ENCODE measurements at places on chromosomes 6 and 20.
A peak's percentile ranks its signal among the peaks of the same experiment; 100 is the strongest.

DNA sequence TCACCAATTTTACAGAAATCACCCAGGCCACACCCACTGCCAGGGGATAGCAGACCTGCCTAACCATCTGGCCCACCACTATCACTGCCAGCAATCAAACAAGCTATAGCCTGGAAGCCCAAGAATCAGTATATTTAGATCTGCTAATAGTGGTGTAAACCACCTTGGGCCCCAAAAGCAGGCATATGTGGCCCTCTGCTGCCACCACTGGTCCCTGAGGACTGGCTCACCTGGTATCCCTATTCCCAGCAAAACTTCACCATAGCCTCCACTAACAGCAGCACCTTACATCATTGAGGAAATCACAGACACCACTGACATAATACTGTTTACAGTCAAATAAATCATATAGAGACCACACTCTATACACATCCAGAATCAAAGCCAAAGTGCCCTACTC lies 880.4 kb upstream of the MAN1A1 start:
- DNase-seq: no peak

- DNase-seq: no peak
Measured at GRCh38 chr6:163504984-163505640, 90.6 kb downstream of the QKI start.

DNA sequence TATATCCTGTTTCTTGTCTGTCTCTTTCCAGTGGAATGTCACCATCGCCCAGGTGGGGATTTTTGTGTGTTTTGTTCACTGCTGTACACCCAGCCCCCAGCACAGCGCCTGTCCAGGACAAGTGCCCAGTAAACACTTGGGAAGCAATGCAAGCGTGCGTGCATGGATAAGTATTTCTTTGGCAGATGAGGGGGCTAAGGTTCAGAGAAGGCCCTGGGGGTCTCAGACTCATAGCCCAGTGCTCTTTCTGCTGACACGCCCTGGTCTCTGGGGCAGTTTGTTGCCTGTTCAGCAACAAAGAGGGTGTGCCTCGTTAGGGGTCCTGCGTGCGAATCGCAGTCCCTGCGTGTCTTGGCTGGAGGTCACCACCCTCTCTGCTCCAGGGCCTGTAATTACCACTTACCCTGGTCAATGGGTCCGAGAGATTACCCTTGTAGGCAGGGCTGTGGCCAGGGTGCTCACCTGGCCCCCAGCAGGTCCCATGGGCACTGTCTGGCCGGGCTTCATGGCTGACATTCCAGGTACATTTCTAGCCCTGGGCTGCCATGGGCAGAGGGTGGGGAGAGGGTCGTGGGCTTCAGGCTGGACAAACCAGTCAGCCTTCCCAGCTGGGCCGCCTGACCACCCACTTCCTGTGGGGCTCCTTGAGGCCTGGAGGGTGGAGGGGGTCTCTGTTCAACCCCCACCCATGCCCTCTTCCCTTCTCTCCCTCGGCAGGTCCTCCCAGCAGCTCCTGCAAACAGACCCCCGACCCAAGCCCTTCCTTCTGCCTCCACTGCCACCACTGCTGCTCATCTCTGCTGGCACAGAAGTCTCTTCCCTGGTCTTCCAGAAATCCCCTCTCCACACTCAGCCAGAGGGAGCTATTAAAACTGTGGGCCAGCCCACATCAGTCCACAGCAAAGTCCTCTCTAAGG lies 87.1 kb downstream of the CEBPB start:
- no peak for DNase-seq

- DNase-seq: no peak
Measured at GRCh38 chr6:90413867-90414266, 117.2 kb upstream of the BACH2 start.

DNA sequence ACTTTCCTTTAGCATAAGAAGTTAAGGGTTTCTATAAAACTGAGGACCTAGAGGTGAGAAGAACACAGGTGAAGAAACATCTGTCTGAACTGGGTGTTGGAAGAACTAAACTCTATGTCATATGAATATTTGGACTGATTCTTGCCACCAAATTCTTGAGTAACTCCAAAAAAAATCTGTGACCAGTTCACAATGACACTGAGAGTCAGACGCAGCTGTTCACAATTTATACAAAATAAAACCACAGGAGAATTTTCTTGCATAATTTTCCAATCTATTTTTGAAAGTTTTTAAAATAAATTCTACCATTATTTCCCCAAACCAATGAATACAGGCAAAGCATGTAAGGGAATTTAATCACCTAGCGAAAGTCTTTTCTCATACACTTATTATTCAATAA lies 148.1 kb upstream of the TCF21 start:
- no peak for DNase-seq

GRCh38 chr6:6891949-6892461 lies 215.8 kb upstream of the RREB1 start:
- no peak for DNase-seq

DNA sequence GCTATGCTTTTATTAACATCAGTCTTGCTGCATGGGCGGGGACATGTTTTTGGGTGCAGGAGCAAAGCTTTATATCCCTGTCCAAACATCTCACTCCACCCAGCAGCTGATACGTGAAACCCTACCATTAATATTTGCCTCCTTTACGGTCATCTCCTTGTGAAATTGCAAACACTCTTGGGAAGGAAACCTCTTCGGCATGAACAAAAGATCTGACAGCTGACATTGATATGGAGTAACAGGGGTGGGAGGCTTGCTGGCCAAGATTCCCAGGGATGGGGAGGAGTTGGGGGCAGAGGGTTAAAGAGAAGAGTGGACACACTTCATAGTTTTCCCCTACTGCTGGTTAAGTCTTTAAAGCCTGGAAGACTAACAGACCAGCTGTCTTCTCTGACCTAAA lies 22.2 kb upstream of the VEGFA start:
- DNase-seq: no peak

DNA sequence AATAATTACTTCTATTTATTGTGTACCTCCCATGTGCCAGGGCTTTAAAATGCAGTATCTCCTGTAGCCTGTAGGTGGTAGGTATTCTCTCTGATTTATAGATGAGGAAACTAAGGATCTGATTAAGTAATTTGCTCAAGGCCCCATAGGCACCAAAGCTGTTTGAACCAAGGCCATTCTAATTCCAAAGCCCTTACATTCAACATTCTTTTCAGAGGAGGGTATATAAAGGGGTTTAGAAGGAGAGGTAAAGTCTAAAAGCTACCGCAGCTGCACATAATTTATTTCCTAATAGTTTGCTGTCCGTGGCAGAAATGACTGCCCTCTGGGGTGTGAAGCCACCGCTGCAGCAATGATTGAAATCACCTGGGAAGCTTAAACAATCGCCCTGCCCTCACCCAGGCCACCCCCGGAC lies 95.0 kb upstream of the FAM8A1 start:
- no peak for DNase-seq

DNA sequence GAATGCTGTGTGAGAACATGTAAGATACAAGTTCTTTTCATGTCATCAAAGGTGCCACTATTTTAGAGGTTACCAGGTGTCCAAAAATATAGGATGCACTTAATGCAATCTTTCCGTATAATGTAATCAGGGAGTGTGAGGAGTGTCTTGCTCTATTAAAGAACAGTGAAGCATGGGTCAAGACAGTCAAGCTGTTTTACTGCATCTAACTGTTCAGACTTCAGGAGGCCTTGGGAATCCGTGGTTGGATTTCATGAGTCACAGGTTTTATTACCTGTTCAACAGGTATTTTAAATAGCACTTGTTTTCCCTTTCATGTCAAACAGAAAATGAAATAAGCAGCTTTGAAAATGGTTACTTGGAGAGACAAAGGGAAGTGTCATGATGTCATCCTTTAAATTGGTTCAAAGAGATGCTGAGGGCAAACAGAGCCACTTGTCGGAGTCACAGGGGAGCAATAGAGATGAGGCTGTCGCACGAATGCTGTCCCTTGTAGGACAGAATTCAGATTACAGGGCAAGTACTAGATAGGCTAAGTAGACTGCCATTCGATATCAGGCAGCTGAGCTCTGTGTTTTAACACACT lies 621.5 kb downstream of the QKI start:
- no peak for DNase-seq

DNA sequence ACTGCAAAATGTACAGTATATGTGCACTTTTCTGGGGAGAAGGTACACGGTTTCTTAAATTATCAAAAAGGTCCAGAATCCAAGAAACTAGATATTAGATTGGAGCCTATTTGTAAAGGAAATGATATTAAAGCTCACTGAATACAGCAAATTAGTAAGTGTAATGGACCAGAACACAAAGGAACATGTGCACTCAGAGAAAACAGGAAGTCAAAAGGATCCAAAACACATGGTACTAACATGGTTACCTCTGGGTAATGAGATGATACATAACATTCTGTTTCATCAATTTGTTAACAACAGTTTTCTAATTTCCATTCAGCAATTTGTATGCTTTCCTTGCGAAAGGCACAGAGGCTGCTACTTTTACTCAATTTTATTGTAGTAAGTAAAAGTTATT lies 18.7 kb downstream of the ZNF322 start:
- no peak for DNase-seq

DNA sequence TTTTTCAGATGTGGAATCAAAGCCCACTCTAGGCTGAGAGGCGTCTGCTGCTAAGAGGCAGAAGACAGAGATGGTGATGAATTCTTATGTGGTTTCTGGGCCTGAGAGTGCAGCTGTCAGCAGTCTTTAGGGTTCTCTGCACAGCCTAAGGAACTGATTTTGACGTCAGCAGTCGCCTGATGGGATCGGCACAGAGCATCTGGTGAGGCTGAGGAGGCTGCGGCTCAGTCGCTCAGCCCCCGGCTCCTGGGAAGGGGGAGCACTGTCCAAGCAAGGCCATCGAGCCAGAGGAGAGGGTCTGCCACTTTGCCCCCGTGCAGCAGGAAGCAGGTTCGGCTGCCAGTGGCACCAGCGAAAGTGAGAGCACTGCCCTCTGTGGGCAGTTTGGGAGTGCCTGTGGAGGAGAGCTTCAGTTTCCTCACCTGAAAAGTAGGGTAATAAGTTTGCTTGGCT lies 92.5 kb downstream of the TCP11 start:
- peak; percentile 35 for DNase-seq

DNA sequence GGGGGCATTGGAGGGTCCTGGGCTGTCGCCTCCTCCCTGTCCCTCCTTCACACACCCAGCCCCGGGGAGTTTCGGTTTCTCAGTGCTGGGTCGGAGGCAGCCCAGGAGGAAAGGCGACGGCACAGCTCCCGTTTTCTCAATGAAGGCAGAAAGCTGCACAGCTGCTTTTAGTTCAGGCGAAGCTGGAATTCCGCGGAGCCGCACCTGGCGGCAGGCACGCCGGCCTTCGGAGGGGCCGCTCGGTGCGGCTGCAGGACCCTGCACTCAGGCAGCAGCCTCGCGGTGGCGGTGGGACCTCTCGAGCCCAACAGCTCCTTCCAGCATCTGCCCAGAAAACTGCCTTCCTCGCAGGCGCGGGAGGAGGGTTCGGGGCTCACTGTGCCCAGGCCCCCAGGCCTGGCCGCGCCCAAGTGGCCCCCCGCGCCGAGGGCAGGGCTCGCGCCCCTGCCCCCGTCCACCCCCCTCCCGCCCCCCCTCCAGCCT lies 4.6 kb downstream of the FOXQ1 start:
- DNase-seq: no peak

DNA sequence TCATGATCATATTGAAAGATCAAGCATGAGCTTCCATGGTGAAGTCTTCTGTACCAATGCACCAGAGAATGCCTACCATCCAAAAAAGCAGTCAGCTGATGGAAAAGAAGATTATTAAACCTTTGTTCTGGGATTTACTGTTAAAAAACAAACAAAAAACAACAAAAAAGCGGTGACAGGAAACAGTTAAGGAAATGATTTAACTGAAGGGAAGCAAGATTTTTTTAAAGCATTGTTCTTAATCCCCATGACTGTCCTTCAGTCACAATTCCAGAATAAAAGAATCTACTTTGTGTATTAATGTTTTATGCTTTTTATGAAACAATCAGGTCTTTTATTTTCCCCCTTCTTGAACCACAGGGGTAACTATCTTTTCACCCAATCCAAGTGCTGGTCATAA lies 23.9 kb downstream of the FAM162B start:
- DNase-seq: no peak

- DNase-seq: no peak
Measured at GRCh38 chr20:54611708-54612412, 136.5 kb downstream of the DOK5 start.

GRCh38 chr6:118668761-118669385 lies 17.5 kb upstream of the CEP85L start:
- no peak for DNase-seq

GRCh38 chr6:41780551-41781365 lies at the start of gene PRICKLE4:
PRICKLE4 (plus strand) TSS chr6:41780782; CDS start chr6:41783474, 2,692 bp downstream.
- DNase-seq: peak; percentile 44

DNA sequence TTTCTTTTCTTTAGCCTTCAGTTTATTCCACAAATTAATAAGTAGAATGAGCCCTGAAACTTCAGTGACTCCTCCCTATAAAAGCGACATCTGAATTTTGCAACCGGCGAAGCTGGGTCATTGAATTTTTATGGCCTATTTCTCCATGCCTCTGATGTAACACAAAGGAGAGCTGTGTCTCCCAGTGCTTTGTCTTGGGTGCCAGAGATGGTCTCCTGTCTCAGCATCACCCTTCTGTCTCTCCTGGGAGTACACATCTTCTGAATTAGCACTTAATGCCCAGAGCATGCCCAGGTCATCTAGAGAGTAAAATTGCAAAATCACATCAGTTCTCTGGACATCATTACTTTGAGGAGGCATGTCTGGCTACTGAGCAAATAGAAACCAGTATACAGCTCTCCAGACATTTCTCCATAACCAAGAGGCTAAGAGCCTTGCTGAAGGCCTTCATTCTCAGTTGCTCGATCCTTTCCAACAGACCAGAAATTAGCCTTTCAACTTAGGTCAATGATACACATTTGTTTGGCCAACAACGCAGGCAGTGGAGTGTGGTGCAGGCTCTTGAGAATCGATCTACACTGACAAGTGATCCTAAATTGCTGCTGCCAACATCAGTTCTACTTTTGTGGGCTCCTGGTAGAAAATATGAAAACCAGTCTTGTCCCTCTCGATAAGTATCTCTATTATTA lies 176.0 kb upstream of the FOXQ1 start:
- DNase-seq: no peak

- DNase-seq: no peak
Measured at GRCh38 chr20:48697845-48698491, 129.8 kb downstream of the PREX1 start.

GRCh38 chr6:18498408-18498807 lies 111.3 kb downstream of the RNF144B start:
- no peak for DNase-seq

- no peak for DNase-seq
Measured at GRCh38 chr20:40978761-40979160, 49.9 kb upstream of the TOP1 start.

DNA sequence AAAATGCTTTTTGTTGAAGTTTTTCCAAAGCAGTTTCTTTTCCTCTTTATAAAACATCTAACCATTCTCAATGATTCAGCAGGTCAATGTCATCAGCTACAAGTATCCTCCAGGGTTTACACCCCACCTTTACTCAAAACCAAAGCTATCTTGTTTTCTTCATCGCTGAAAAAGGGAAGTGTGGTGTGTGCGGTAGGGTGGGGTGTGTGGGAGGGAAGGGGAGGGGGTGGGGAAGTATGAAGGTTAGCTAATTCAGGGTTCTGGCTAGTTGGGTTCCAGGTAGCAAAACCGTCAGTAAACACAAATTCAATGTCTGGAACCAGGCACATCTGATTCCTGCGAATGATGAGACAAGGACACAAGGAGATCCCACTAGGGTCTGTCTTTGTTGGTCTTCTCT lies 189.6 kb downstream of the GJA10 start:
- DNase-seq: no peak

GRCh38 chr6:151007076-151007475 lies 141.6 kb downstream of the MTHFD1L start:
- no peak for DNase-seq

All from caudate nucleus (tissue), 63 donors.